ENCODE measurements at places on chromosomes 12 and 14. TPM values are rescaled to one million over a fixed set of nuclear protein-coding genes. Genes with fewer than 3 reads are reported as not detected.

The CLEC4D gene
- not detected for total RNA-seq

The ABCD2 gene
- total RNA-seq = not detected

The TAPBPL gene
- total RNA-seq = 32.8 TPM

The IFNG-AS1 gene
- not detected for total RNA-seq

The SLC38A4 gene
- total RNA-seq = not detected

The KIF26A gene
- total RNA-seq = 8.0 TPM

The CISTR gene
- total RNA-seq = not detected

The AACS gene
- total RNA-seq = 23.3 TPM

The OXA1L gene
- 203 TPM for total RNA-seq

Data from glomerular endothelial cell (primary cell).